Activated T-helper 1 cell treated with anti-CD3 and anti-CD28 coated beads, Interleukin-12 subunit alpha, Interleukin-12 subunit beta, Interleukin-2, Interleukin-4 antibody, amounts not matched to agents 30 ng/mL and 10 ng/mL and 1 ng/mL, durations not matched to agents 14 hours and 24 hours and 36 hours (primary cell): ENCODE measurements at places on chromosomes 11 and 22.

DNA sequence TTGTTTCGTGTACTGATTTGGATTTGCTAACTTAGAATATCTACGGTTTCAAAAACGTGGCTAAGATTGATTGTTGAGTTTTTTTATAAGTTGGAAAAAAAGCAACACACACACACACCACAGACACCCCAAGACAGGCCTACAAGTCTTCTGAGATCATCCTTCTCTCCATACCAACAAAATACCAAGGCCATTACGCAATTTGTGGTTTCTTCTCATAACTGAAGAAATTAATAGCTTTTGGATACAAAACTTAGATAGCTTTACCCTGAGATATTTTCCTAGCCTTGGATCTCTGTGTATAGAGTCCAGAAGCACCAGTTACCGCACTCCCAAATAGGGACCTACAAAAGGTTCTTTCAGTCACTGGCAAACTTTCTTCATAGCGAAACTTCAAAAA is 113.6 kb downstream of the SIK3 start:
- no peak for DNase-seq

GRCh38 chr11:128660947-128661346 is 32.9 kb upstream of the FLI1 start:
- no peak for DNase-seq

DNA sequence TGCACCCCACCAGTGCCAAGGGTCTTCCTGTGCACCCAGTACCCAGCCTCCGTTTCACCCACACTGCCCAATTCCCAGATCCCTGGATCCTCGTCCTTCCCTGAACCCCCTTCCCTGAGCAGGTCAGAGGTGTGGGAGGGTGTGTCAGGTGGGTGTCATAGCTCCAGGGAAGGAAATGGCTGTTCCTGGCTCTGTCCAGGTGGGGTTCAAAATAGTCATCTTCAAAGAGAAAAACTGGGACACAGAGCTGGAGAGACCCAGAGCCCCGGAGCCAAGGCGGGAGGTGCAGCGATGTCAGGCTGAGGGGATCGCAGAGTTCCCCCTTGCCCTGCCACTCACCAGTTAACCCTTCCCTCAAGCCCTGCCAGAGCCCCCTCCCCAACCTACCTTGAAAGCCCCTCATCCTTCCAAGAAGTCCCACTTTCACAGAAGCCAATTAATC is 698 bp downstream of the C1QTNF4 start:
- DNase-seq, result no peak

DNA sequence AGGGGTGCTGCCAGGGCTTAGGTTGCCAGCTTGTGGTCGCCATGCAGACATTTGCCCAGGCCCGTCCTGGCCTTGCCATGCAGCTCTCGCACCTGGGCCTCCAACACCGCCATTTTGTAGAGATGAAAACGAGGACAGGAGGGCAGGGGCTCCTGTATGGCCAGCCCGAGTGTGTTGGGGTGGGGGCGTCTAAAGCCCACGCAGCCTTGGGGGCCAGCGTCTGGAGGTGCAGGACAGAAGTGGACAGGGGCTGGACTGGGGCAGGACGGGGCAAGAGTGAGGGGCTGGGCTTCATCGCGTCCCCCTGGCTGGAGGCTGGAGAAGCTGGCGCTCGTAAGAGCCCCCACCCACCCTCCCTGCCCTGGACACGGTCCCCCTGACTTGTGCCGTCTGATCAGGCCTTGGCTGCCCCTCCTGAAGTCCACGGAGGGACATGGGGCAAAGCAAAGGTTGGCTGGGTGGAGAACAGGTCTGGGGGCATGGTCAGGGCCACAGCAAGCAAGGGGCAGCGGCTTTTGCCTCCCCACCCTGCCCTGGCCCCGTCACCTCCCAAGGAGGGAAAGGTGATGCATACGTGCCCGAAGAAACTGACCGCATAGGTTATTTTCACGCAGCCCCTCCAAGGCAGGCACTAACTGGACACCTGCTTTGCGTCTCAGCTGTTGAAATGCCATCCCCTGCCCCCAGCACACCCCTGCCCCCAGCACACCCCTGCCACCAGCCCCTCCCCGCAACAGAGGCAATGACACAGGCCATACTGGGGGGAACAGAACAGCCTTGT is 815 bp downstream of the TNNT3 start:
- DNase-seq, result no peak

DNA sequence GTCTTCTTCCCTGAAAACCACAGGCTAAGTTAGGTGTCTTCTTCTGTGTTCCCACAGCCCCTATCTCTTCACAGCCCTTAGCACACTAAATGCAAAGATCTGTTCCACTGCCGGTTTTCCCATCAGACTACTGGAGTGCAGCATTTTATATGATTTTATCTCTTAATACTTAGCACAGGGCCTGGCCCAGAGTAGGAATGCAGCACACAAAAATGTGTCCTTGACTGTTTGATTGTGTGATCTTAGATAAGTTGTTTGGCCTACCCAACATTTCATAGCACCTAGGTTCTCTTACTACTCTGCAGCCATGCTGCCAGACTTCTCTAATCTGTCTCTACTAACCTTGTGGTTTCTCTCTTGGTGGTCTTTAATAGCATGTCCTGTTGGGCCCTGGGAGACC is 54.1 kb upstream of the RRM1 start:
- no peak for DNase-seq

GRCh38 chr11:26137651-26138050 is 194.3 kb upstream of the ANO3 start:
- DNase-seq, result no peak

DNA sequence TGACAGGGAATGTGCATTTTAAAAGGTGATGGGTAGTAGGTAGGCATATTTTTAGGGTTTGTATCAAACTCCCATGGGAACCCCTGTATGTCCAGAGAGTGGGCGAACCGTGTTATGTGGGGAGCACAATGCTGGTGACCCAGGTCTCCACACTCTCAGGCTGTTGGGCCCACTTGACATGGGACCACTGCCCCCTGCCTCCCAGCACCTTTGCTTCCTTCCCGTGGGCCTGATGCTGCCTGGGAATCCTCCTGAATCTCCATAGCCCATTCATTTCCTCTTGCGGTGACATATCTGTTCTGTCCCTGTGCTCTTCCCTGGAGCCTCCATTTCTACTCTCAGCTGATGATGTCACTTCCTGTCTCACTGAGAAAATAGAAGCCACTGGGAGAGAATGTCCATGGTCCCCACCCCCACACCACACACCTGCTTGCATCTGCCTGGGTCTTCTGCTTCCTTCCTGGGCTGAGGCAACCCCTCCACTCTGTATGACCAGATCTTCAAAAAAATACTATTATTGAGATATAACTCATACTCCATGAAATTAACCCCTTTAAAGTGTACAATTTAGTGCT is 55.8 kb upstream of the THY1 start:
- no peak for DNase-seq

DNA sequence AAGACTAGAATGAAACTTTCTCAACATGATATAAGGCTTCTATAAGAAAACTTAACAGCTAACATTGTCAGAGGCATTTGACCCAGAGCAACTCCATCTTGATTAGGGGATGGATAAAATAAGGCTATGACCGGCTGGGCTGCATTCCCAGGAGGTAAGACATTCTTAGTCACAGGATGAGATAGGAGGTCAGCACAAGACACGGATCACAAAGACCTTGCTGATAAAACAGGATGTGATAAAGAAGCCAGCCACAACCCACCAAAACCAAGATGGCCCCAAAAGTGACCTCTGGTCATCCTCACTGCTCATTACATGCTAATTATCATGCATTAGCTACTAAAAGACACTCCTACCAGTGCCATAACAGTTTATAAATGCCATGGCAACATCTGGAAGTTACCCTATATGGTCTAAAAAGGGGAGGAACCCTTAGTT is 135.2 kb downstream of the TTC28 start:
- no peak for DNase-seq

- DNase-seq, result no peak
Measured at GRCh38 chr11:93737904-93738612, 3.2 kb downstream of the TAF1D start.

DNA sequence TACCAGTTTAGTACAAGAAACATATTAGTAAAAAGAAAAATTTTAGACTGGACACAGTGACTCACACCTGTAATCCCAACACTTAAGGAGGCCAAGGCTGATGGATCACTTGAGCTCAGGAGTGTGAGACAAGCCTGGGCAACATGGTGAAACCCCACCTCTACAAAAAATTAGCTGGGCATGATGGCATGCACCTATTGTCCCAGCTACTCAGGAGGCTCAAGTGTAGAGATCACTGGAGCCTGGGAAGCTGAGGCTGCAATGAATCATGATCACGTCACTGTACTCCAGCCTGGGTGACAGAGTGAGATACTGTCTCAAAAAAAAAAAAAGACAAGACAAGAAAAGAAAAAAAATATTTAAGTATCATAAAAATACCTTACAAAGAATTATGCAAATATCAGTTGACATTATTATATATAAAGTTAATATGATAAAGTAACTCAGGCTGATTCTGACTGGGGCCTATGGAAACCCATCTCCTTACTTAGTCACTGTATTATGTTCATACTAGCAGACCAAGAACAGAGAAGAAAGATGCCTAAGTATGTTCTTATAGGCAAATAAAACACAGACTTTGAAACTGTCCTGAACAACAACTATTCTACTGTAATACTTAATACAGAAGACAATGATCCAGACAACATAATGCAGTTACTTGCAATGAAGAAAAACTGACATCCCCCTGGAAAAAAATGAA is 27.3 kb downstream of the FAM168A start:
- no peak for DNase-seq

DNA sequence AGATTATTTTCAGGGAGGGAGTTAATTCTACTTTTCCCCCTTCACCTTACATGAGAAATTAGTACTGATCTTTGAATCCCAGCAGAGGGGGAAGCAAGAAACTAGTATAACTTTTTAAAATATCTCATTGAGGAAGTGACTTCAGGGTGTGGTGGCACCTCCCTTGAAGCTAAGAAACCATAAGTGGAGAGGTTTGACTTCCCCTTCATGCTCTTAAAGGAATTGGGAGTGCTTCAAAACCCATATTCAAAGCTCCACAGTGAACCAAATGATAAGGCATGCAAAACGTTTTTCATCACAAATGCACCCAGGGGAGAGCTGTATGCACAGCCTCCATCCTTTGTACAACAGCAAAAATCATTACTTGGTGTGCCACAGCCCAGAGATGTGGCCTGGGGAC is 540 bp downstream of the MS4A14 start:
- DNase-seq, result no peak

DNA sequence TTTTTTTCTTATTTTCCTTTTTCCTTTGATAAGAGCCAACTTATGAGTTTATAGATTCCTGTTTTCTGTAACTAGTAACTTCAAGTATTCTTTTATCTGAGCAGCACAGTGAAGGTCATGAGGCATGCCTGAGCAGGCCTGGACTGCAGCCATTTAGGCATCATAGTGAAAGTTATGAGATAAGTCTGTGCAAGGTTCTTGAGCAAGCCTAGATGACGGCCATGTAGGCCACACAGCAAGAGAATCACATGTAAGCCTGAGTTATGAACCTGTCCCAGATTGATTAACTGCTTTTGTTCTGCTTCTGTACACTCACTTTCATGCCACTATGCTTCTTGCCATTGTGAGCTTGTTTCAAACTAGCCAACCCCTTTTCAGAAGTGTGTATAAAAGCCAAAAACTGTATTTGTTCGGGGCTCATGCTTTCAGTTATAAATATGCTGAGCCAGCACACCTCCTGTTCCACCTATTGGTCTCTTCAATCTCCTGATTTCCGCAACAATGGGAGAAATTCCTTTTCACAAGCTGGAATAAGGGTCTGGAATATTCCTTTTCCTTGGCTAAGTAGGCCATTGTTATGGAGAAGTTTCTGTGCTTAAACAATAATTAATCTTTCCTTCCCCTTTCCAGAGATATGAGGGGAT is 745.7 kb downstream of the FAM181B start:
- no peak for DNase-seq

- DNase-seq, result no peak
Measured at GRCh38 chr11:93608364-93608763, 53.1 kb upstream of the CEP295 start.

- no peak for DNase-seq
Measured at GRCh38 chr22:48899523-48900326, 927.9 kb downstream of the BRD1 start.

GRCh38 chr11:113862435-113862834 is 12.9 kb downstream of the USP28 start:
- DNase-seq, result no peak

- DNase-seq, result no peak
Measured at GRCh38 chr22:41772645-41773044, 27.8 kb upstream of the CCDC134 start.

- DNase-seq, result no peak
Measured at GRCh38 chr22:40175611-40176244, 2.0 kb upstream of the TNRC6B start.

GRCh38 chr11:29309992-29310391 is 706.8 kb downstream of the KCNA4 start:
- no peak for DNase-seq

- DNase-seq, result no peak
Measured at GRCh38 chr11:34830035-34830434, 86.1 kb downstream of the APIP start.

GRCh38 chr11:35919244-35919643 is 24.6 kb upstream of the LDLRAD3 start:
- DNase-seq, result no peak

DNA sequence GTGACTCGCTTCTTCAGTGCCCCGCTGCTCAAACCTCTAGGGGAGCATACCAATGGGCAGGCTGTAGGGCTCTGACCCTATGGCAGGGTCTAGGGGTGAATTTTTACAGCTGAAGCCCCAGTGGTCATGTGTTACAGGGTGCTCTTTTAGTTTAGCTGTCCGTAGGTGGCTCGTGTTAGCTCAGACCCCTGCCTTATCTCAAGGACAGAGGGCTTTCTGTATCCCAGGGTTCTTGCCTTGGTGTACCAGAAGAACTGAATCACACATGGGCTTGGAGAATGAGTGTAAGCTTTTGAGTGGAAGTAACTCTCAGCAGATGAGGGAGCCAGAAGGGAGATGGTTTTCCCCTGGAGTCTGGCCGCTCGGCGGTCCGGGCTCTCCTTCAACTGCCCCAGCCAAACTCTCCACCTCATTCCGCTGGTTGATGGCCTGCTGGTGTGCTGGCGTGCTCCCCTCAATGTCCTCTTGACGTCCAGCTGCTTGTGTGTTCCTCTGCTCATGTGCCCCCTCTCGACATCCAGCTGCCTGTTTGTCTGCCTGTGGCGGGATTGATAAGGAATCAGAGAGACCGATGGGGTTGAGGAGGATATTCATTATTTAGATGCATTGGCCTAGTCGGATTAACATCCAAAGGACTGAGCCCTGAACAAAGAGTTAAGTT is 37.5 kb downstream of the BIRC2 start:
- DNase-seq, result no peak

DNA sequence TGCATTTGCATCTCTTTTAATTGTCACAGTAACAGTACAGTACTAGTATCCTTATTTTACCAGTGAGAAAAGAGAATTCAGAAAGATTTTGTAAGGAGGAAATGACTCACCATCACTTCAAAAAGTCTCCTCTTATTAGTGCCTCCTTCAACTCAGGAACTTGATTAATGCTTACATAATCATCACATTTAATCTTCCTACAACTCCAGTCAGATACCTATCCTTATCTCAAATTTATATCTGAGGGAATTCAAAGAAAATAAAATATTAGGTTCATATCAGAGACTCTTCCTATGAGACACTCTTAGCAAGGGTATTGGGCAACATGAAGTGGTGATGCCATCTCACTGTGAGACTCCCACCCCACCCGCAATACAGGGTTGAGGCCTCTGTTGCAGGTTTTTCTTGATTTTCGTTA is 26.1 kb upstream of the CTSC start:
- DNase-seq, result no peak
